ENCODE measurements at places on chromosomes 12 and 14.

- DNase-seq = peak; percentile 60
Observed at GRCh38 chr14:105168496-105168978, at the start of gene JAG2. Gene JAG2 (minus strand): TSS chr14:105168776. CDS start chr14:105168420, 356 bp downstream.

DNA sequence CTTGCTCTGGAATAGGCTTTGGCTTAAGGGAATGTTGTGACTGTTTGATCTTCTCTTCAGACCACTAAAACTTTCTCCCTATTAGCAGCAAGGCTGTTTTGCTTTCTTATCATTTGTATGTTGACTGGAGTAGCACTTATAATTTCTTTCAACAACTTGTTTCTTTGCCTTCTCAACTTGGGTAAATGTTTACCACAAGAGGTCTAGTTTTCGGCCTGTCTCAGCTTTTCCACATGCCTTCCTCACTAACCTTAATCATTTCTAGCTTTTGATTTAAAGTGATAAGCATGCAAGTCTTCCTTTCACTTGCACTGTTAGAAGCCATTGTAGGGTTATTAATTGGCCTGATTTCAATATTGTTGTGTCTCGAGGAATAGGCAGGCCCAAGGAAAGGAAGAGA is 126.7 kb upstream of the AEBP2 start:
- no peak for DNase-seq

DNA sequence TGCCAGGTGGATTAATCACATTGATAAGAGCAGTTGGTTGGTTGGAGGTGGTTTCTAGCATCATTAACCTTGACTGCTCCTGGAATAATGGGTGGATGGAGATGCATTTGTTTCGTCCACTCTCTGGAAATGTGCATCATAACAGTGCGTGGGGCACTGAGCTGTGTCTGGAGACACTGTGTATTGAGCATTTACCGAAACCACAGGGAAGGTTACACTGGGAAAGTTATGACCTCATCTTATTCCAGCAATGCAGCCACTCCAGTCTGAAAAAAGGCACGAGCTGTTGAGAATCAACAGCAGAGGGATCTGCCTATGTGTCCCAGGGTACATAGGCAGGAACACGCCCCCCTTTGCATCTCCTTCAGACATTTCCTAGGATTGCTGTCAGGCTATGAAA is 27.2 kb downstream of the RNFT2 start:
- no peak for DNase-seq

DNA sequence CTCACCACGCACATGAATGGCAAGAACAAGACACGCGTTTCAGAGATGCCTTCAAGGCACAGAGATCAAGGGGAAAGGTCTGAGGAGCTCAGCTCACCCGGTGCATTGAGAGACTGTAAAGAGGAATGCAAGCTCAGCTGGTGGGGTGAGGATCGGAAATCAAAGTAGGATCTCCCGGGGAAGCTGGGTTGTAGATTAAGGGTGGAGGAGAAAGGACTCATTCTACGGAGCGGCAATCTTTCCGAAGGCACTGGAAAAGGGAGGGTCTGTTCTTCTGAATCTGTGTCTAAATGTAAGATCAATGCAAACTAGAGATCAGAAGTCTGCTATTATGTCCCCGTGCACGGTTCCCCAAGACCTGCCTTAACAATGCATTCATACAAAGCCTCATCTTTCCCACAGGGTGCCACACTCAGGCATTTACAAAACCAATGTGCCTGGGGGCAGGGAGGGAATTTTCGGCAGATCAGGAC is 41.6 kb upstream of the PYGL start:
- DNase-seq = no peak

- DNase-seq = no peak
Observed at GRCh38 chr12:6457220-6457945, 5.5 kb downstream of the TAPBPL start.

DNA sequence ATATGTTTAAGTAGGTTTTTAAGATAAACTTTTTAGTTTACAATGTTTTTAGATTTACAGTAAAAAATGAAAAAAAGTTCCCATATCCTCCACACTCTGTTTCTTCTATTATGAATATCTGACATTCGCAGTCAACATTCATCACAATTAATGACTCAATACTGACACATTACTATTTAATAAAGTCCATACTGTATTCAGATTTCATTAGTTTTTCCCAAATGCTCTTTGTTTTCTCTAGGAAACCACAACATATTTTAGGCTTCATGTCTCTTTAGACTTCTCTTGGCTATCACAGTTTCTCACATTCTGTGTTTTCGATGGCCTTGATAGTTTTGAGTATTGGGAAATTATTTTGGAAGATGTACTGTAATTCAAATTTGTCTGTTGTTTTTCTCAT is 399.8 kb downstream of the SLC6A15 start:
- no peak for DNase-seq
